NCI-H187 (cell line): ENCODE measurements at places on chromosomes 16 and 17.

GRCh38 chr17:83071966-83072562 is 7.3 kb upstream of the METRNL start:
- DNase-seq: no peak

DNA sequence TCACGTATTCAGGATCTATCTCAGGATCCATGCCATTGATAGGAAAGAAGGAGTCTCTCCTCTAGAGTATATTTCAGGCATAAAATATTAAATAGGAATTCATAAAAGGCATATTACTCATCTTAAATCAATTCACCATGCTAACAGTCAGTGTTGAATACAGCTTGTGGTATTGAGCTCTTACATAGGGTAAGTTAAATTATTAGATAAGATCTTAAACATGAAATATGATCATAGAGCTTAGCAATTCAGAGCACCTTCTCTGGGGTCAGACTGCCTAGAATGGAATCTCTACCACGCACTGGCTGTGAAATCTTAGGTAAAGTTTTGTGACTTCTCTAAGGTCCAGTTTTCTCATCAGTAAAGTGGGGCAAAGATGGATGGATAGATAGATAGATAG is 20.7 kb downstream of the MARCHF10 start:
- no peak for DNase-seq

DNA sequence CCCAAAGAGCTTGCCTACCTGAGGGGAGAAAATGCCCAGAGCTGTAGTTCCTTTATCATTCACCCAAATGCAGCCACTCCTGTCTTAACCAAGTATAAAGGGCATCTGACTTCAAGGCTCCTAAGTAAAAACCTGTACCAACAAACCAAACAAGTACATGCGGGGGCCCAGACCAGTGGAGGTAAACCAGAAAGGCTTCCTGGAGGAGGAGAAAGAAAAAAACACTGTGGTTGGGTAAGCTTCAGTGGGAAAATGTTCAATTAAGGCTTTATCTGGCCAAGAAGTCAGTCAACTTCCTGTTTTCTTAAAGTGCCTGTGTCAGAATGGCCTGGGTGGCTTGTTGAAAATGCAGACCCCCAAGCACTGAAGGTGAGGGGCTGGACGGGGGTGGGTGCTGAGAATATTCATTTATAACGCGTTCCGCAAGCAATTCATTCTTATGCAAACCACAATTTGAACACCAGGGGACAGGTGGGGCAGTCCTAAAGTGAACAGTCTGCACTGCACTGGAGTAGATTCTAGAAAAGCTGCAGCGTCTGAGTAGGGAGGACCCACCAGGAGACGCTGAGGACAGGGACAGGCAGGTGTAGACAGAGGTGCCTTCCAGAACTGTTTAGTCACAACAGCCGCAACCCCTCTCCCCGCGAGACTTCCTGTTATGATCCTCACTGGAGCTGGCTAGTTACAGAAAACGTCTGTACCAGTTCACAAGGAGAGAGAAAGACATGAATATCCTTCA is 467.1 kb downstream of the SOX9 start:
- peak; percentile 51 for DNase-seq

DNA sequence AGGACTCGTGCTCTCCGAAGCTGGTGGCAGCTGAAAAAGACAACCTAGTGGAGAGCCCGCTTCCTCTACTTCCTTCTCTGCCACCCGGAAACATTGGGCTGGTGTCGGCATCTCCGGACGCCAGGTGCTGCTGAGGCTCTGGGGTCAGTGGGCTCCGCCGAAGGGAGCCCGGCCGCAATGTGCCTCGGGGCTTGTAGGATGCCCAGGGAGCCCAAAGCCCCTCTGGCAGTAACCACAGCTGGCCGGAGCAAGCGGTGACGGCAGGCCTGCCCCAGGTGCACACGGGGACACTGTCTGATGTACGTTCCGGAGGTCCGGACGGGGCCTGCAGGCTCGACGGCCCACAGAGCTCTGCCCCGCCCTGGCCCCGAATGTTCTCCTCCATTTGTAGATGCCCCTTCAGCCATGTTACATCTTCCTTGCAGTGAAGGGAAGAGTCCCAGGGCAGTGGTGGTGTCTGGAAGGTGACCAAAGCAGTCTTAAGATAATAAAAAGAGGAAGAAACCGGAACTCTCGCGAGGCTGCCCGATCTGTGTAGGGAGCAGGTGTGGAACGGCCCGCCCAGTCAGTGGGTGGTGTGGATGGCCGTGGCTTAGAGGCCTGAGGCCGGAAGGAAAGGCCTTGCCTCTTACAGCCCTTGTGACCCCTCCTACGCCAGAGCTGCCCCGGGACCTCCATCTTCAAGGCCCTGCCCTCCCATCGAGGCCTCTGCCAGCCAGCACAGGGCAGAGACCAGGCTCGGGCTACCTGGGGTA is 22.6 kb downstream of the NDUFAF8 start:
- DNase-seq: no peak

DNA sequence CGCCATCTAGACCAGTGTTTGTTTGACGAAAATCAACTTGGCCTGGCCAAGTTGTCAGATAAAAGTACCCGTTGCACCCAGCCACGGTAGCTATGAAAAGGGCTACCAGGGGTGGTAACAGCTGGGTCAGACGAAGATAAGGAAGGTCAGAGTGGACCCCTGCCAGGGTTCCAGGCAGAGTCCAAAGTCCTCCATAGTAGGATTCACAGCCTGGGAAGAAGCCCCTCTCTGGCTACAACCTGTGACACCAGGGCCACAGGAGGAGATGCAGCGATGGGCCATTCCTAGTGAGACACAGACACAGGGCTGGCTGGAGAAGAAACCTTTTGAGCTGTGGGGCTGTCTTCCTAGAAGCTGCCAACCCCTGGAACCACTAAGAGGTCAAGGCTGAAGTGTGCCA is 39.3 kb downstream of the MEAK7 start:
- DNase-seq: no peak

DNA sequence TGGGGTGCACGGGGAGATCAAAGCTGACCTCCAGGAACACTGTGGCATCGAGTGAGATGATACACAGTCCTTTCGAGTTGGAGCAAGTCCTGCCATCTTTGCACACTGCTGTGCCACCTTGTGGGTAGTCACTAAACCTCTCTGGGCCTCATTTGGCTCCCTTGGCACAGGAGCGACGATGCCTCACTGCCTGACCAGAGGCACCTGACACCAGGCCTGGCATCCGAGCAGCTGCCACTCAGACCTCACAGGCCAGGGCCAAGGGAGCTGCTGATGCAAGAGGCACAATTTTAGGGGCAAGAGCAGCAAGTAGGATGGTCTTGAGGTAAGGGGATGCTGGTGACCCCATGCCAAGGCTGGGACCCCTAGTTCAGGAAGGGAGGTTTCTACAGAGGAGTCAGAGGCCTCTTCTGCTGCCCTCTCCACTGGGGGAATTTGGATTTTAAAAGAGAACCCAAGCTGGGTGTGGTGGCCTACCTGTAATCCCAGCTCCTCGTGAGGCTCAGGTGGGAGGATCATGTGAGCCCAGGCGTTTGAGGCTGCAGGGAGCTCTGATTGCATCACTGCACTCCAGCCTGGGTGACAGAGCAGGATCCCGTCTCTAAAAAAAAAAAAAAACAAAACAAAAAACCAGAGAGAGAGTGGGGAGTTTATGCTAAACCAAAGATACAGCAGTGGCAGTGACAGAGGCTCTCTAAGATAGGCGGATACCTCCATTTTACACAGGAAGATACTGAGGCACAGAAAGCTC is 6.7 kb upstream of the ADGRG1 start:
- DNase-seq: no peak

GRCh38 chr17:32261417-32261736 is 4.3 kb upstream of the RHBDL3 start:
- no peak for DNase-seq

- no peak for DNase-seq
Observed at GRCh38 chr17:43790311-43790940, 10.2 kb downstream of the CFAP97D1 start.

DNA sequence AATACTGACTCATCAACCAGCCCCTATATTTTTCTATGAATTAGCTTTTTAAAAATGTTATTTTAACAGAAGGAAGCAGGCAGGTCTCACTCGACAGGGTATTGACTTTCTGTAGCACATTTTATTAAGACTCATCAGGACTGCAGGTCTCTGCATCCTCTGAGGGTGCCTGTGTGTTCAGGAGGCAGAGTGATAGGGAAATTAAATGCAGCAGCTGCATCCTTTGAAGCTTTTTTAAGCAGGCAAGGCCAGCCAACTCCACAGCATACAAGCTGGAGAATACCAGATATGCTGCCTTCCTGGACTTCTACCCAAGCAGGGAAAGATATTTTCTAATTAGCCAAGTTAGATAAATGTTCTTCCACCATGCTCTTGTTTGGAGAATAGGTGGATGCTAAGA is 124.9 kb downstream of the WSCD1 start:
- DNase-seq: no peak

DNA sequence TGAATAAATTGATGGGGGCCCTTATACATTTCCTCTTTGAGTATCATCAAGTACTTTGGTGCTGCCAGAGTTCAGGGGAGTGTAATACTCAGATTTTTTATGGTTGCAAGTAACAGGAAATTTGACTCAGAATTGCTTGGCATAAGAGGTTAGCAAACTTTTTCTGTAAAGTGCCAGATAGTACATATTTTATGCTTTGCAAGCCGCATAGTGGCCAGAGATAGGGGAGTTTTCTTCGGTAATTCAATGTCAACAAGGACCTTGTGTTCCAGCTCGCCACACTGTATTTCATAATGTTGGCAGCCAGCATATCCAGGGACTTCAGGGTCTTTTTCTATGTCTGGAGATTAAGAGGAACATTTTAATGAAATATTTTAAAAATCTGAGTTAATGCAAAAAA is 51.0 kb upstream of the MARCHF10 start:
- no peak for DNase-seq

DNA sequence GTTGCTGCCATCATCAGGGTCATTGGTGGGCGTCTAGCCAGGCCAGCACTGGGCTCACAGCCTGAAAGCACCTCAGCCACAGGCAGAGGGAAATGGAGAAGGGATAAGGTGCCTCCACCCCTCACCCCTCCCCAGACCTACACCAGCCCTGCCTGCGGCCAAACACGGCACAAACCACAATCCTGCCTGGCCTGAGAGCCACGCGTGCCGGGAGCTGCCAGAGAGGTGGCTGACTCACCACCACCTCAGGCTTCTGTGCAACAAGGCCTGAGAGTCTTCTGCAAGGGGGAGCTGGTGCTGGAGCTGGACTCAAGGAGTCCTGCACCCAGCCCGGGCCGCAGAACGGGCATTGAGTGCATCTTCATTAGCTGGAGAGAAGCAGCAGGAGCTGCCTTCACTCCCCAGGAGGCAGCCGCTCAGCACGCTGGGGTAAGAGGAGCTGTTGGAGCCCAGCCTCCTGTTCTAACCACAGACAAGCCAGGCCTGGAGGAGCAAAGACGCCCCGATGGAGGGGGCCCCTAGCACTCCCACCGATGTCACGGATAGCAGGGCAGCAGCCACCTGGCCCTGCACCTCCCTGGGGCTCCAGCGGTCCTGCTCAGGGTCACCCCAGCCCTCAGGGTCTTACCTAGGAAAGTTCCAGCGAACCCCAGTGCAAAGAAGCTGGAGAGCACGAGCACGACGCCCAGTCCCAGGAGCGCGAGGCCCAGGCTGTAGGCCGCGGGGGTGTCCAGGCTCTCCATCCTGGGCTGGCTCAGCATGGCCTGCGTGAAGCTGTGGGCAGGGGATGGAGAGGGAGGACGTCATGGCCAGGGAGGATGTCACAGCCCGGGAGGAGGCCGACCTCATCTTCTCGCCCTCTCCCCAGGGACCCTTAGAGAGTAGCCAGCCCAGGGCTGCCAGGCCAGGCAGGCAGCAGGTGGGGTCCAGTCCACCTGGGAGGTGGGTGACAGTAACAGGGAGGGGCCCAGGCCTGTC is 16.0 kb upstream of the RASD1 start:
- no peak for DNase-seq

GRCh38 chr17:68197997-68198930 is 49.6 kb upstream of the AMZ2 start:
- DNase-seq: no peak

GRCh38 chr17:38466346-38467315 is 38.4 kb downstream of the ARHGAP23 start:
- DNase-seq: no peak

GRCh38 chr17:52160136-52160567 is 1.6 kb upstream of the CA10 start:
- no peak for DNase-seq

GRCh38 chr17:69607162-69607834 is 192.8 kb downstream of the MAP2K6 start:
- DNase-seq: peak; percentile 22

- DNase-seq: no peak
Observed at GRCh38 chr16:68200088-68200783, 35.7 kb downstream of the ESRP2 start.

DNA sequence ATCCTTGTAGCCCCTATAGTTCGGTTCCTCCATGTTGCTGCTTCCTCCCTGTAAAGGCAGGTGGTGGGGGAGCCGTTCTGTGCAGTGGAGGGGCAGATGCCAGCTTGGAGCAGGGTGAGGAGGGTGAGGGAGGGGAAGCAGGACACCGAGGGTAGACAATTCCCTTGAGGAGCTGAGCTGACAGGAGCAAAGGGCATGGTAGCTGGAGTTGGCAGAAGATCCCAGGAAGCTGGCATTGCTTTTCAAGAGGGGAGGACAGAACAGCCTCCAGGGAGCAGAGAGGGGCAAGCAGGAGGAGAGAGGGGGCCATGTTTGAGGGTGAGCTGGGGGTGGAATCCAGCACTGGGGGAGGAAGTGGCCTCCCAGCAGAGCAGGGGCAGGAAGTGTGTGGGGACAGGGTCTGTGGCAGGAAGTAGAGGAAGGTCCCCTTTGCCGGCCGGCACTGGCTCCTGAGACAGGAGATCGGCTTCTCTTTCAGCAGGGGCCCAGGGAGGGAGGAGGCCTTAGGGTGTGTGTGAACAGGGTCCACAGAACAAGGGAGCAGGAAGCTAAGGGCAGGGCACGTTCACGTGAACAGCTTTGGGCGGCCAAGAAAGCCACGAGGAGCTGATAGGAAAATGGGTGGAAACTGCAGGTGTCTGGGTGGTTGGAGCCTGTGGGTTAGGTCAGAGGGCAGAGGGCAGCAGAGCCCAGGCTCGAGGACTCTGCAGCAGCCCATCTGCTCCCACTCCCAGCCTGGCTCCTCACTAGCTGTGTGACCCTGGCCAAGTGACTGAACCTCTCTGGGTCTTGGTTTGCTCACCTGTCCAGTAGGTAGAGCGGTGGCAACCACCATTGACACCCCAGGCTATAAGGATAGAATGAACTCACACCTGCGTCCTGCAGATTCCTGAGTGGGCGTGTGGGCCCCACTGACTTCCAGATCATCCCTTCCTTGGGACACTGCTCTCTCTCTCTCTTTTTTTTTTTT is 17.5 kb upstream of the SPNS2 start:
- no peak for DNase-seq

DNA sequence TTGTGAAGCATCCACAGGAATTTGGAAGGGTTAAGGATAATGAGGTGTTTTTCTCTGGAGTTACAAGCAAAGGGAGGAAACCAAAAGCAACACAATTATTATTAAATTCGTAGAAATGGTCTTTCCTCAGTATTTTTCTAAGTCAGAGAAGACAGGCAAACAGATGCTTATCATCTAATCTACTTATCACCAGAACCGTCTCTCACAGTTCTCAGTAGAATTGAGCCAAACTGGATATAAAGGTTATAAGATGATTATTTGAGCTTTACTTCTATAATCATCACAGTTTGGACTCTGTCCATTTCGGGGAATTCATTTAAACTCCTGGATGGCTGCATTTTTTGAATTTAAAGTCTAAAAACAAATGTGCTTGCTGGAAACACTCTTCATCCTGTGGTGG is 245.0 kb downstream of the KCNJ2 start:
- no peak for DNase-seq
